Esophagus mucosa (tissue), 1 donor: ENCODE measurements at places on chromosomes 2 and 18. TPM values are rescaled to one million over a fixed set of nuclear protein-coding genes. Genes with fewer than 3 reads are reported as not detected.

CXCR4 gene
- 3.6 TPM for total RNA-seq

CNTNAP5 gene
- not detected for total RNA-seq

CHCHD5 gene
- total RNA-seq = 41.5 TPM

UGT1A1 gene
- 0.56 TPM for total RNA-seq

CIB4 gene
- not detected for total RNA-seq

L3MBTL4 gene
- 4.8 TPM for total RNA-seq

ASAP2 gene
- 6.4 TPM for total RNA-seq

EFHD1 gene
- total RNA-seq = 1.1 TPM

SNTG2 gene
- total RNA-seq = 0.60 TPM

NT5C1B gene
- total RNA-seq = not detected

COBLL1 gene
- total RNA-seq = 92.0 TPM

MC5R gene
- 0.28 TPM for total RNA-seq

NEURL3 gene
- not detected for total RNA-seq

CABLES1 gene
- 7.8 TPM for total RNA-seq

GCG gene
- not detected for total RNA-seq

LAMA3 gene
- 40.1 TPM for total RNA-seq

TMEM17 gene
- 2.3 TPM for total RNA-seq

NOSTRIN gene
- total RNA-seq = 3.6 TPM

LRP1B gene
- total RNA-seq = 0.40 TPM

ACMSD gene
- not detected for total RNA-seq

FEV gene
- total RNA-seq = not detected
